ENCODE measurements at places on chromosomes 4 and X. TPM values are rescaled to one million over a fixed set of nuclear protein-coding genes. Genes with fewer than 3 reads are reported as not detected.

GRCh38 chr4:177374966-177375365 is 65.3 kb downstream of the NEIL3 start:
- no peak for DNase-seq

DNA sequence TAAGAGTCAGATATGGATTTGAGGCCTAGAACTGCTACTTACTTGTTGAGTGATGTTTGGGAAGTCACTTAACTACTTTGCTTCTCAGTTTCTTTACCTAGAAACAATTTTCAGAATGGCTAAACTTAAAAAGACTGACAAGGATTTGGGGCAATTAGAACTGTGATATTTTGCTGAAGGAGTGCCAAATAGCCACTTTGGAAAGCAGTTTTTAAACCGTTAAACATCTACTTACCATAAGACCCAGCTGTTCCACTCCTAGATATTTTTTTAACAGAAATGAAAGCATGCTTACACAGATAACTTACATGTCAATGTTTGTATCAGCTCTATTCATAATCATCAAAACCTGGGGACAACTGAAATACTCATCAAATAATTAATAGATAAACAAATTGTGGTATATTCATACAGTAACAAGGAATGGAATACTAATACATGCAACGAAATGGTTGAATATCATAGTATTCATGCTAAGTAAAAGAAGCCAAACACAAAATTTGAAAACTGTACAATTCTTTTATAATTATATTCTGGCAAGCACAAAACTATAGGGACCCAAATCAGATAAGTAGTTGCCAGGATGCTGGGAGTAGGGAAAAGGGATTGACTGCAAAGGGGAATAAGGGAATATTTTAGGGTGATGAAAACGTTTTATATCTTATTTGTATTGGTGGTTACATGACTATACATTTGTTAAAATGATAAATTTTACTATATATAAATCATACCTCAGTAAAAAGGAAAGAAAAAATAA is 24.0 kb downstream of the RPA4 start:
- no peak for DNase-seq

GRCh38 chr4:43778187-43778915 is 670.3 kb downstream of the KCTD8 start:
- no peak for DNase-seq

DNA sequence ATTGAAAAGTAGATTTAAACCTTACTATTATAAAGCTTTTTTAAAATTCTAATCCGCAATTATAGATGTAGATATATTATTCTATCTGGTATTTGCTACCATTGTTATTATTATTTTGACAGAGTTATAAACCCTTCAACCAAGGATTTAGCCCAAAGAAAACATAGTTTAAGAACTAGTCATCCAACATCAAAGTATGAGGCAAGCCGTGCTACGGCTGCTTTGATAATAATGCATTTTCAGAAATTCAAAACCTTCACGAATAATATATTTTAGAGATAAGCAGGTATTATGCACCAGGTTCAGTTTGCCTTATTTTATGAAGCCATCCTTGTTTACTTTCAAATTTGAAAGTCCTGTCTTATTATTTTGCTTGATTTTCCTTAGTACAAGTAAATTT is 1501.7 kb downstream of the RAPGEF2 start:
- no peak for DNase-seq

GRCh38 chrX:107560041-107560440 is 68.3 kb upstream of the PRPS1 start:
- DNase-seq, result no peak

Gene GNRHR
- total RNA-seq, result not detected
